ENCODE measurements at places on chromosomes 11 and 22.

- DNase-seq: no peak
These were observed 23.9 kb downstream of the IL10RA start for GRCh38 chr11:118009864-118010737.

DNA sequence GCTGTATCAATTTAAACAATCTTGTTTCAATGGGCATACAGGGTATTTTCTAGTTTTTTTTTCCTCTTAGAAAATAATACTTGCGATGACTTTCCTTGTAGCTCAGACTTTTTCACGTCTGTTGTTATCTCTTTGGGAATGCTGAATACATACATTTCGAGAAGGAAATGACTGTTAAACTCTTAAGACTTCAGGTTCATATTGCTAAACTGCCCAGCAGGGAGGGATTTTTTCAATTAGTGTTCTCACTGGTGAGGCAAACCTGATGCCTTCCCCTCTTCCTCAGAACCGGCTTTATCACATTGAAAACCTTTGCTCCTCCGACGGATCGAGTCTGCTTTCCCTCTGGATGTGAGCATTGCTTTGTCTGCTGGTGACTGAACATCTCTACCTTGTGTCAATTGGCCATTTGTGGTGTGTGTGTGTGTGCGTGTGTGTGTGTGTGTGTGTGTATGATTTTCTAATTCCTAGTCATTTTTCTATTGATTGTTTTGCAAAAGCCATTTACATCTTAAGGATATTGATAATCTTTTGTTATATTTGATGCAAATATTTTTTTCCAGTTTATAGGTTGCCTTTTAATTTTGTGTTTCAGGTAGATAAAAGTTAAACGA lies 6.6 kb downstream of the NEAT1 start:
- peak; percentile 55 for DNase-seq

DNA sequence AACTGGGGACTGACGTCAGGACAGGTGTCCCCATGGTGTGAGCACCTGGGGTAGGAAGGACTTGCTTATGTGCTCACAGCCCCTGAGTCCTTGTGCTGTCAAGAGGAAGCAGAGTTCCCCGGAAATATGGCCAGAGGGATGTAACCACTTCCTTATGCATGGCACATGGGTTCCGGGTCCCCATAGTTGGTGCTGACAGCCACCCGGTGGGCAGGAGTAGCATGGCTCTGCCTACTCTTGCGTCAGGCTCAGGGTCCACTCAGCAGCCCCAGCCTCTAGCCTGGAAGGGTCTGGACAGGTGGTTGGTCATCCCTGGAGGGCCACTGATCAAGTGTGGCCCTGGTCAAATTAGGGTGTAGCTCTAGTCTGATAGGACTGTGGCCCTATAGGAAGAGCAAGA lies 42.8 kb upstream of the CCND1 start:
- no peak for DNase-seq

DNA sequence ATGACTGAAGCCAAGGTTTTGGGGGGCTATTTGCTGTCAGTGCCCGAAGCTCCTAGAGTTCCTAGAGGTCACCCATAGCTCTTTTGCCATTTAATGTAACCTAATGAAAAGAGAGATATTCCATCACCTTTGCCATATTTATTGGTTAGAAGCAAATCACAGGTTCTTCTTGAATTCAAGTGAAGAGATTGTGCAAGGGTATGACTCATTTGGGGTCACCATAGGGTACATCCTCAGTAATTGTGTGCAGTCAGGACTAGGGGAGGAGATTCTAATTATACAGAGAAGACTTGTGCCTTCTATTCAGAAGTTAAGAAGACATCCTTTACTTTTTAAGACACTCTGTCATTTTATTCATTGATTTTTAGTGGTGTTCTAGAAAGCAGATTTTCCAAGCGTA lies 6.9 kb upstream of the PRAME start:
- no peak for DNase-seq

DNA sequence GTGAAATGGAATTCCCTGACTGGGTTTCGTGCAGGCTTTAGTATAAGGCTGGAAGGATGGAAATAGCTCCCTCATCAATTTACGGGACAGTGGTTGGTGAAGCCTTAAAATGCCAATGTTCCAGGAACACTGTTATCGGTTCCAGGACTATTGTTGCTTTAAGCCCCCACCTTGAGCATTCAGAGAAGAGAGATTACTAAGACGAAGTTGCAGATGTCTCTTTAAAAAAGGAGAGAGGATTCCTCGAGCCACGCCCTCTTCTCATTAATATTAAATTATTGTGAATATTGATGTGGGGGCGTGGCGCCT lies 195 bp upstream of the CREB3L1 start:
- DNase-seq: no peak

- no peak for DNase-seq
These were observed 1.9 kb downstream of the USP47 start for GRCh38 chr11:11843642-11844041.

DNA sequence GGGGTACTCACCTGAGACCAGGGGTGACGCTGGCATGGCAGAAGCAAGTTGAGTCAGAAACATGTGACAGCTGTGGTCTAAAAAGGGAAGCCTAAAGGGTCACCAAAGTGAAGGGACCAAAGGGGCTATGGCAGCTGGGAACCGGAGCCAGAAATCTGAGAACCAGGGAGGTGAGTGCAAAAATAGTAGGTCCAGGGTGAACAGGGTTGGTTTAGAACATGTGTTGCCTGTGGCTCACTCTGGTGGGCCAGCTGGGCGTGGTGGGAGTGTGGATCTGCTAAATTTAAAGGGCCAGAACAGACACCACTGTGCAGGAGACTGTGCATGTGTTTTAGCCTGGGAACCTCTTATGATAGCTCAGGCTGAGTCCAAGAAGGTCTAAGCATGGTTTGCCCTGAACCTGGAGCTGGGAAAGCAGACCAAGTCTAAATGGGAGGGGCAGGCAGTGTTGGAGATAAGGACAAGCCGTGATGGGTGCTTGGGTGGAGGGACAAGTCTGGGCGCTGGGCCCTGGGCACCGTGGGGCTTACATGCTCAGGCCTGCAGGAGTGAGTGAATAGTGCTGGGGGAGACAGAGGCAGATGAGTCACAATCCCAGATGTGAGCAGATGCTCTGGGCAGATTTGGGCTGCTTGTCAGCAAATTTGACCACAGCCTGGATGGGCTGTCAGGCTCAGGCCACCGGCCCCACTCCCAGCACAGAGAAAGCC lies 41.4 kb upstream of the ZBED5 start:
- no peak for DNase-seq

GRCh38 chr11:126419801-126420697 lies 64.6 kb downstream of the ST3GAL4 start:
- DNase-seq: no peak

DNA sequence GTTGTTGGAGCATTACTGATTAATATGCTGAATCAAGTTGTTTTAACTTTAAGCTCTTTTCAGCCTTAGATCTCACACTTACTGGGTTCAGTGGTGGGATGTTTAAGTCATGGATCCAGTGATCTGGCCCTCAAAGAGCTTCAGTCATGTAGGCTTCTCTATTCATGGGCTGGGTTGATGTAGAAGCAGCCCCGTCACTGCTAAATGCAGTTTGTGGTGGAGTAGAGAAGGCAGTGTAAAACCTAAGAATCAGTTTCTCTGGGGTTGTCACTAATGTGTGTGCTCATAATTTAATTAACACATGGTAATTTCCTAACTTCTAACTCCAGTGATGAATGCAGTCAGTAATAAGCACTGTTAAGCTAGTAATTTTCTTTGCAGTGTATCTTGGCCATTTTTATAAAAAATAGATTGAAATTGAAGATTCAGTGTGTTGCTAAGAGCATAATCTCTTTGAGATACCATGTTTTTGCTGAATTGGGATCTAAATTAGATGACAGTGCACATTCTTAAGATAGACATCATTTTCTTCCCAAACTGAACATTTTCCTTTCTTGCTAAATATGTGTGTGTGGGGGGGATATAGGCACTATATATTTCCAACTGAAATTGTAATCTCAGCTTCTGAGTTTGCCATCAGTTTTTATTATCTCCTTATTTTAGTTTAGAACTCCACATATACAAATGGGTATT lies 9.0 kb downstream of the SPCS2 start:
- no peak for DNase-seq

DNA sequence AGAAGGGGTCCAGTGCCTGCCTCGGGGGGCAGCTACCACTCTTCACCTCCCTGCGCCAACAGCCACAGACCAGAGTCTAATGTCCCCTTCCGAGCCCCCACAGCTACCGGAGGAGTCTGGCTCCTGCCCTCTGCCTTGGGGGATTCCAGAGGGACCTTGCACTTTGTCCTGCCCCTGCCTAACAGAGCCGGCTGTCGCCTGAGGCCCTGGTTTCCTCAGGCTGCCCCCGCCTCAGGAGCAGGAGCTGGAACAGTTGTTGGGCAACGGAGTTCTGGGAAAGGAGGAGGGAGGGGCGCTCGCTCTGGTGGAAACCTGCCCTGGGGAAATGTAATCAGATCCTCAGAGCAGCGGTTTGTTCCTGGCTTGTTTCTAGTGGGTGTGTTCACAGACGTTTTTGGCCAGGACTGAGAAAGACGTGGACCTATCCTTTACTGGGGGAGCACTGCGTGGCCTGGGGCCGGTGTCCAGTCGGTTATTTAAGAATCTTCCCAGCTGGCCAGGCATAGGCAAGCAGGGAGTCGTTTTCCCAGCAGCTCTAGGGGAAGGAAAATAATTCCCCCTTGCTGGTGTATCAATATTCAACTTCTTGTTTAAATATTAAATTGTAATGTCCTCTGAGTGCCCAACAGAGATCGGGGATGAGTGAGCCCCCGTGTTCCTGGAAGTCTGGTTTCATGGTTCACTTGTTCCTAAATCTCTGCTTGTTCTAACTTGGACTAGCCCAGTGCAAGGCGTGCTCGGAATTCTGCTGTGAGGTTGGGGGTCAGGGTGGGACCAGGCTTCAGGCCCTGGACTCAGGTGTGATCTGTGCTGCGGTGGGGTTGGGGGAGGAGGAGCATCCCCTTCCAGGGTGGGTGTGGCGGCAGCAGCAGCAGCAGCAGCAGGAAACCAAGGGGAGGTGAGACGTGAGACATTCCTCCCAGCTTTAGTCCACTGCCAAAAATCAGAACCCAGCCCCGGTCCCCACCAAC lies 32.1 kb downstream of the A4GALT start:
- peak; percentile 64 for DNase-seq

DNA sequence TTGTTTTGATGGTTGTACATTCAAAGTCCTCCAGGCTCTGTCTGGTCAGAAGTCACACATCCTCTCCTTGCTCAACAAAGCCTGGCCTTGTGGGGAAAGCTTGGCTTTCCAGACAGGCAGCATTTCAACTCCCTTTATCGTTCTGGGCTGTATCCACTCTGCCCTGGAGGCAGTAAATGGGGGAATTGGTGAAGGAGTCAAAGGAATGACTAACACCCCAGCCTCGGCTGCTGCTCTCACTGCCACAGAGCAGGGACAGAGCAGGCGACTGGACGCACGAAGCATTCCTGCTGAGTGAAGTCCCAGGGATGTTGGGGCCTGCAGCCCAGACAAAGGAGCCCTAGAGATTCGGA lies 52.8 kb downstream of the WNT11 start:
- no peak for DNase-seq

DNA sequence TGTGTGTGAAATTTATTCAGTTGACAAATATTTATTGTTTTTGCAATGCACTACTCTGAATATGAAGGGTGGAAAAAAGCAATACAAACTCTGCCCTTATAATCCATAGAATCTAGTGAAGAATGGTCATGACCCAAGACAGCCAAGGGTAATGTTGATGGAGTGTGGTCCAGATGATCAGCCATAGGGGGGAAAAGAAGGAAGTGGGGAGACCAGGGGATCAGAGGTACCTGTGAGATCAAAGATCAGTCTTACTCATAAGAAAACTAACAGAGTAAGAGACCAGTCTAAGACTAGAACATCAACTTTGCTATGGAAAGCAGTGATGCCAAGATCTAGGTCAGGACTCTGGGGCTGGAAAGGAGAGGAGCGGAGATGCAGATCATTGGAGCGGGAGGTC lies 47.0 kb upstream of the ETS1 start:
- no peak for DNase-seq

GRCh38 chr11:61361741-61362541 lies at the start of the genes CYB561A3 and TMEM138:
TSS of gene CYB561A3 (minus strand) at chr11:61361882. CDS start at chr11:61356713, 5,169 bp downstream.
TSS of gene TMEM138 (plus strand) at chr11:61362374. CDS start at chr11:61364391, 2,017 bp downstream.
- peak; percentile 83 for DNase-seq

- DNase-seq: no peak
These were observed 149.1 kb upstream of the SOX6 start for GRCh38 chr11:16505481-16505880.

DNA sequence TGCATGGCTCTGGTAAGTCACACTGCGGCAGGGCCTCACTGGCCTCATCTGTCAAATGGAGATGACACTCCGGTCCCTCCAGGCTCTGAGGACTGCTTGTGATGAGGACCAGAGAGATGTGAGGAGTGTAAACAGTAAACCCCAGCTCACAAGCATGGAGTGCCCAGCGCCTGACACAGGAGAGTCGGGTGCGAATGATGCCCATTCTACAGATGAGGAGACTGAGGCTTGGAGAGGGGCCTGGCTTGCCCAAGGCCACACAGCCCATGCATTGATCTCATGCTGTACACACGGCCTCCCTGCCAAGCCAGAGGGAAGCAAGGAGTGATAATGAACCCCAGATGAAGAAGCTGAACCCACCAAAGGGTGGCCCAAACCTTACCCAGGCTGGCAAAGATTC lies 37.2 kb downstream of the ELFN2 start:
- no peak for DNase-seq

GRCh38 chr11:123384116-123384515 lies 46.0 kb upstream of the GRAMD1B start:
- DNase-seq: no peak

DNA sequence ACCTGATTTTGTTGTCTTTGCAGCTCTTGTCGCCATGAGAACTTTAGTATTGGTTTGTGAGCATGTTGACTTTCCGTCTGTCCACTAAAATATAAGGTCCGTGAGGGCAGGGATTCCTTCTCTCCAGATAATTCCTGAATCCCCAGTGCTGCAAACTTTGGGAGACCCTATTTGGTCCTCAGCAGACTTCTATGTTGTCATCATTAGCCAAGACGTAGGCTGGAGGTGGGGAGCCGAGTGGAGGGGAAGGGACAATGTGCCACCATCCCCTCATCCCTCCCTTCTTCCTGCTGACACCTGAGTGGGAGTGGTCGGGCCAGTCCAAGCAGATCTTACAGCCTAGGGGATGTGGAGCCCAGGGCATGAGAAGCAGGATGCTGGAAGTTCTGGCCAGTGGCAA lies 690.6 kb downstream of the TBC1D22A start:
- no peak for DNase-seq

DNA sequence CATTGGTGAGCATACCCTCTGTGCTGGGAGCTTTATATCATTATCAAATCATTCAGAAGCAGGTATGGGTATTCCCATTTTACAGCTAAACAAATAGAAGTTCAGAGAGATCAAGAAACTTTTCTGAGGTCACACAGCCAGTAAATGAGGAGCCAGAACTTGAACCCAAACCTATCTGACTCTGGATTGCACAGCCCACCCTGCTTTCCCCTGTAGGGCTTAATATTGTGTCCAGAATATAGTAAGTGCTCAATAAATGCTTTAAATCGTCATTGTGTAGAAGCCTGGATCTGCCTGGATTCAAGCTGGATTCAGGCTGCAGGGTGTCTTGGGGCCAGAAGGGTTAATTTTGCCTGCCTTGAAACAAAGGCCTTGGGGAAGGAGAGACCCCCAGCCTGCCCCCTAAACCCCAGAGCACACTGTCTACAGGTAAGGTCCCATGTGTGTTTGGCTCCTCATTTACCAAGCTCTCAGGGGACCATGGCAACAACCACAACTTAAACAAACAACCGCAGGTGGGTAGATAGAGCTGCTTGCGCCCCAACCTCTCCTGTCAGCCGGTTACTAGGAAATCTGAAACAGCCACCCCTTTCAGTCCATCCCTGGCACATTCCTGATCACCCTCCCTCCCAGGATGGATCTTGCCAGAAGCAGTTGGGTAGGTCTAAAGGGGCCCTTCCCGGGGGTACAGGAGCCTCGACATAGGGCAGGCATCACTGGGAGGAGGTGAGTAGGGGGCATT lies 3.0 kb upstream of the SEC14L3 start:
- DNase-seq: no peak

GRCh38 chr22:40586781-40587180 lies 49.7 kb downstream of the MRTFA start:
- DNase-seq: no peak

Data from NCI-H460 (cell line).